ENCODE measurements at places on chromosomes 5 and 9.

- DNase-seq = no peak
Observed at GRCh38 chr5:170251462-170251861, 18.7 kb downstream of the C5orf58 start.

- no peak for DNase-seq
Observed at GRCh38 chr9:96478829-96479371, 28.9 kb downstream of the HABP4 start.

DNA sequence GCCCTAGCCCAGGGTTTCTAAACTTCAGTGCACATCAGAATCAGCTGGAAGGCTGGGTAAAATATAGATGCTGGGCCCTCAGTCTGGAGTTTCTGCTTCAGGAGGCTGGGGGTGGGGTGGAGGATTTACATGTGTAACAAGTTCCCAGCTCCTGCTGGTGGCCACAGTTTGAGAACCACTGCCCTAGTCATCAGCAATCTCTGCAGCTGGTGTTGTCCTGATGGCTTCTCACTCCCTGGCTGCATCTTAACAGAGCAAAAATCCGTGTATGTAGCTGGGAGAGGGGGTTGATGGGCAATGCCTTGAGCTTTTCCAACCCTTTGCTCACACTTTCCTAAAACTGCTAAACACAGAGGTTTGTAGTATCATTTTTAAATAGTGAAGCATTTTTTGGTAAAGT, 186.0 kb upstream of the KLF9 start:
- DNase-seq = no peak

DNA sequence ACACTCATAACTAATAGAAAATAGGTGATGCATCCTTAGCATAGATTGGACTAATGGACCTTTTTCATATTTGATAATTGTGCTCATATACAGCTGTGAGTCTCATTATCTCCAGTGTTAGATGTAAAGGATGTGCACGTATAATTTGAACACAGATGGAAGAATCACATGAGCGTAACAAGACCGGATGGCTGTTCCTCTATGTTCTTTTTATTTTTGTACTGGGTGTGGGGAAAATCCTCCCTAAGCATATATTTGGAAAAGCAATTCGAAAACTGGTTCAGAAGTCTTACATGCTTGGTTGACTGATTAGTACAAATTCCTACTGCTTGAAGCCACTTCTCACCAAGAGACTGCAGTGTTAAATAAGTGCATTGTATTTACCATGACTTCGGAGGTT, 230.2 kb downstream of the AOPEP start:
- no peak for DNase-seq

All from HTR-8/SVneo (cell line).